ENCODE measurements at places on chromosomes 13 and 19.
A peak's percentile ranks its signal among the peaks of the same experiment; 100 is the strongest.

- no peak for DNase-seq
Measured at GRCh38 chr19:49973987-49974386, 13.0 kb upstream of the SIGLEC11 start.

GRCh38 chr13:42702716-42703115, 78.7 kb upstream of the FAM216B start:
- no peak for DNase-seq

GRCh38 chr13:108833531-108833930, 204.1 kb downstream of the MYO16 start:
- no peak for DNase-seq

GRCh38 chr19:28010656-28011055, 1202.3 kb downstream of the UQCRFS1 start:
- DNase-seq: no peak

- no peak for DNase-seq
Measured at GRCh38 chr19:33159893-33160292, 28.0 kb downstream of the WDR88 start.

GRCh38 chr13:48231080-48231479, 1.9 kb upstream of the ITM2B start:
- no peak for DNase-seq

- no peak for DNase-seq
Measured at GRCh38 chr13:114100446-114101357, 31.7 kb downstream of the RASA3 start.

- DNase-seq: no peak
Measured at GRCh38 chr19:32256341-32256975, 89.0 kb upstream of the ZNF507 start.

DNA sequence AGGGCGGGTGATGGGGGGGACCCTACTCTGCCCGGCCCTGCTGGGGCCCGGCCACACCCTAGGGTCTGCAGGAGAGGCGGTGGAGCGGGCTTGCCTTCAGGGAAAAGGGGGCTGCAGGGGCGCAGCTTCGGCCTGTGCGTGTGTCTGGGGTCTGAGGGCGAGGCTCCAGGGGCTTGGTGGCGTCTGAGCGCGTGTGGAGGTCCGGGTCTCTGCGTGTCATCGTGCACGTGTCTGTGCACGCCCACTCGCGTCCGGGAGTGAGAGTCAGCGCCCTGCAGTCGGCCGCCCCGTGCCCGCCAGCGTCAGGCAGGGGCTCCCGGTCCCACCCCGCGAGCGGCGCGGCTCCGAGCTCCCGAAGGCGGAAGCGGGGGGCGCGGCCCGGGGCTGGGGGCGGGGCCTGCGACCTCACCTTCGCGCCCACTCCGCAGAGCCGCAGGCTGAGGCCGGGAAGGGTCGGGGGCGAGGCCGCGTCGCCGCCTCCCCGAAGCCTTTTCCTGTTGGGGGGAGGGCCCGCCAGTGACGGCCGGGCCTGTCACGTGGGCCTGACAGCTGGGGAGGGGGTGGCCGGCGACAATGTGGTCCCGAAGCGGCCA, at the start of gene ARHGAP45:
ARHGAP45 (plus strand) TSS at position 420 of the 593 bp plus-strand sequence. CDS start 239 bp downstream, outside the sequence.
- no peak for DNase-seq

GRCh38 chr19:33813391-33814101, 16.9 kb downstream of the KCTD15 start:
- DNase-seq: no peak

- DNase-seq: no peak
Measured at GRCh38 chr19:12946731-12947496, 1.3 kb downstream of the RAD23A start.

- no peak for DNase-seq
Measured at GRCh38 chr13:36764957-36765356, 54.1 kb upstream of the RFXAP start.

DNA sequence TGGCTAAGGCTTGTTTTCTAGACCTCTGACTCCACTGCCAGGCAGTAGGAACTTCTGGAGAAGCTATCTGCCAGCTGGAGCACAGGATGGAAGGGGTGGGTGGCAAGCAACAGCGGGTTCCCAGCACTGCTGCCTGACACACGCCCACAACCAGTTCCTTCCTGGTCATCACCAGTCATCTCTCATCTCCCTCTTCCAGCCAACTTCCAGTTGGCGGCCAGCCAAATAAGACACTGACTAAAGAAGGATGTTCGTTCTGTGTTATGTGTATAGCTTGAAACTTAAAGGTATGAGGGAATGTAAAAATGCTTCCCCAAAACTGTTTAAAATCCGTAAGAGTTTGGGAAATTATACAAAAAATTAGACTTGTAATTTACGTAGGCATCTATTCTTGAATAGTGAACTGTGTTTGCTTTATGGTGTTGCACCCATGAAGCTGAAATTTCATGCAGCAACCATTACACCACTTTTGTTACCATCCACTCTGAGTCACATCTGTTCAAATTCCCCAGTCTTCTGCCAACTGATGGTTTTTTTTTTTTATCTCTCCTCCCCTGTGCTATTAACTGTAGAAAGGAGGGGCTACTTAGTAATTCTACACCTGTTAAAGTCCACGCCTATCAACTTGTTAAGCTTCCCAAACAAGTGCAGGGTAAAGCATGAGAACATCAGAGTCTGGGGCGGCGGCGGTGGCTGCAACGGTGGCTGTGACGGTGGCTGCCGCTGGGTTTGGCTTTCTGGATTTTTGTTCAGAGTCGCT, 86.2 kb upstream of the FRY start:
- peak; percentile 70 for DNase-seq

DNA sequence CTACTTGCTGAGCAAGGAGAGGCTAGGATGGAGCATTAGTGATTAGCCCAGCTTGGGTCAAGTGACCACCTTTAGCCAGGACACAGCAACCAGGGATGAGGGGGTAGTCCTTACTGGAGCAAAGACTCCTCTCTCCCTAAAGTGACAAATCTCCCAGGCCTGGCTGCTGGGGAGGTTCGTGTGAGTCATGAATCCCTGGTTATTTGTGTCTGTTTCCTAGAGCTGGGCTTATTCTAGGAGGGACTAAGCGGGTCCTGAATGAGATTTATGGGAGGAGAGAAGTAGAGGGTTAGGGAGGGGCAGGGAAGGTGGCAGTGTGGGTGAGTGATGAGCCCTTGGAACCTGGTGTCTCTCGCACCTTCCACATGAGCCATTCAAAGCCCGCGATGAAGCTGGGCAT, 487.3 kb downstream of the TSHZ3 start:
- no peak for DNase-seq

GRCh38 chr13:48655291-48655690, 1.6 kb downstream of the CYSLTR2 start:
- DNase-seq: no peak

GRCh38 chr13:78875792-78876580, 217.0 kb upstream of the OBI1 start:
- peak; percentile 1 for DNase-seq

DNA sequence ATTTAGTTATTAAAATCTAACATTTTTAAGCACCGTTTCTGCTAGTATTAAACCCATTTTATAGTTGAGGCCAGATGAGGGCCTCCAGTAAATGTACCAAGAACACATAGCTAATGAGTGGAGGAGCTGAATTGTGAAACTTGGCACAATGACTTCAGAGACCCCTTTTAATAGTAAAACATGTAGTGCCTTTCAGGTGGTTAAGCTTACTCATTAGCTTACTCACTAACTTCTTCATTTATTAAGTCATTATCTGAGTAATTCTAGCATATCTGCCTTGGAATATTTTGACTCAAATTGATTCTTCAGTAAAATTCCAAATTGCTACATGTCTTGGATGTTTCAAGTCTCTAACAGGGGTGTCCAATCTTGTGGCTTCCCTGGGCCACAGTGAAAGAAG, 735.2 kb downstream of the LIG4 start:
- DNase-seq: no peak

GRCh38 chr13:33274264-33274663, 11.3 kb downstream of the STARD13 start:
- no peak for DNase-seq

DNA sequence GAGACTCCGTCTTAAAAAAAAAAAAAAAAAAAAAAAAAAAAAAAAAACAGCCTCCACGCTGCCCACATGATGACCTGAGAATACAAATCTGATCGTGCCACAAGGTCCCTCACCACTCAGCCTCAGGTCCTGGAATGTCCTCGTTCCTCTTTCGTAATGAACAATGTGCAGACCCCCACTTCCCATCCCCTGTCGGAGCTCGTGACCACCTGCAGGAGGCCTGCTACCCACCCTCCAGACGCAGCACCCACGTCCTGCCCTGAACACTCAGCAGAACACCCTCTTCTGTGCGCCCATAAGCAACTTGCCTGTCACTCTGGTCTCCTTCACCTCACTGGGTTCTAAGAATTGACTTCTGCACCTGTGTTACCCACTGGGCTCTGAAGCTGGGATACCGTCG, 166.4 kb downstream of the KATNAL1 start:
- DNase-seq: no peak

GRCh38 chr13:48078251-48078656, 16.6 kb downstream of the MED4 start:
- DNase-seq: no peak

- DNase-seq: no peak
Measured at GRCh38 chr19:43818500-43818899, 8.6 kb upstream of the ZNF283 start.

GRCh38 chr19:38049105-38049649, 142.2 kb downstream of the SIPA1L3 start:
- DNase-seq: no peak

GRCh38 chr19:21611659-21612402, 106.4 kb downstream of the ZNF429 start:
- DNase-seq: no peak

DNA sequence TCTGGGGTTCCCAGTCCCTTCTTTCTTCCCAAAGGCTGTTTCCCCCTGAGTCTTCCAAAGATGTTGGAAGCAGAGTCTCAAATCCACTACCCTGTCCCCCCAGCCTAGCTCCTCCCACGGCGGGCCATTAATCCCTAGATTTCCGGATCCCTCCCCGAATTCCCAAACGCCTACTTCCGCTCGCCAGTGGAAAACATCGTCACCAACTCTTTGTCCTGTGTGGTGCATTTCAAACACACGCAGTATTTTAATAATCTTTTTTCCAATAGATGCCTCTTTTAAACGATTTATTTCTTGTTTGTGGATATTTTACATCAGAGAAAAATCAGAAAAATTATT, 610 bp downstream of the ZNF791 start:
- DNase-seq: peak; percentile 56

GRCh38 chr13:20570517-20570916, 3.6 kb downstream of the IFT88 start:
- no peak for DNase-seq

GRCh38 chr19:17170538-17171297, 44.4 kb upstream of the USE1 start:
- DNase-seq: no peak

DNA sequence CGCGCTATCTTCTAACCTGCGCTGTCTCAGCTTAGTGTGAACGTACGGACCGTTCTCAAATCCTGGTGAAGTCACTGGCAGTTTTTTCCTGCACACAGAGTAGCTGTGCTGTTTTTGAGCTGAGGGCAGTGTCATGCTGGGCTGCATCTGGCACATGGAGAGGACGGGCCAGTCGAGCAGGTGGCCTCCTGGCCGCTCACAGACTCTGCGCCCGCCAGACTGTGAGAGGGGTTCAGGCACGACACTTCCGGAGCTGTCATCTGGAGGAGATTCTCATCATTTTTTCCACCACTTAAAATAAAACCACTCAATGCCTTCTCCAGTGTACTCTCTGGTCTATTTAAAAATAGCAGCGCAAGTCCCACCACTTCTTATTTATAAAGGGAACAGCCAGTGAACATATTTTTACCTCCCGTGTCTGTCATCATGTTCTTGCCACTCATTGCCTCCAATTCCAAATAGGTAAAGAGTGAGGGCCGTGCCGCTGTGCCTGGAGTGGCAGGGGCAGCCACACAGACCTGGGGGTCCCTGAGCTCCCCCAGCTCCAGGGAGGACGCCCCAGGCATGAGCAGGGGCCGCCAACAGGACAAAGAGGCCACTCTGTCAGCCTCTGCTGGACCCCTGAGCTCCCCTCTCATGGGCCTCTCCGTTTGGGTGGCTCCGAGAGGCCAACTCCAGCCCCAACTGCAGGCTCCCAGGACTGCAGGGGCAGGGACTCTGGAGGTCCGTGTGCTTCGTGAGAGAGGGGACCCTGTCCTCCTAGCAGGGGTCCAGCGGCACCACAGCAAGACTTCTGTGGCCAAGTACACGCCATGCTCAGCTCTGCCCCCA, 36.9 kb upstream of the GRTP1 start:
- DNase-seq: no peak

DNA sequence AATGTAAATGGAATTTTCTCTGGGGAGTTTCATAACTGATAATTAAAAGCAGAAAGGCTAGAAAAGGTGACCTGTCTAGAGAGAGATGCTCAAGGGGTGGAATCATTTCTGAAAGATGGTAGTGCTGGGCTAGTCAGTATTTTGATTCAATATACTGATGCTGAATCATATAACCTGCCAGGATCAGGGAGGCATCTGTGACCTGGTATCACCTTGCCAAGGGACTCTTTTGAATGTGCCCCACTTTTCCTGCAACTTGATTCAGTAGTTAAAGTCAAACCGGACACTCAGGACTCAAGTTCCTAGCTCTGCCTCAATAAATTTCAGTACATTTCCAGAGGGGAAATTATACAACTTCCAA, 15.8 kb downstream of the LCP1 start:
- DNase-seq: no peak

GRCh38 chr13:42393573-42394360, 121.8 kb downstream of the AKAP11 start:
- no peak for DNase-seq

DNA sequence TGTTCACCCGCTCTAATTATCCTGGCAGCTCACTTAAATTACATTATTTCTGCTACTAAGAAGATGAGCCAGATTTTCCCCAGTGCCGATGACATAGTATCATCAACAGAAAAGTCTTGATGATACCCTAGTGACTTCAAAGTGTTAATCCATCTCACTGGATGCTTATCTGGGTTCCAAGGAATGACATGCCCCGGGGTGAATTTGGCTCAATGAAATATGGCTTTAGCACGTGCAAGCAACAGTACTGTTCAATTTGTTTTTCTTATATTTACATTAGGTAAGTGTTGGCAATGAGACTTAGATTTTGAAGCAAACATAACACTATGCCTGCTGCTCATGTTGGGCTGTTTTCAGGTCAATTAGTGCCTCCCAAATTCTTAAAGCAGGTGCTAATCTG, 548.2 kb upstream of the SLITRK1 start:
- no peak for DNase-seq

GRCh38 chr19:9043524-9043923, 33.3 kb upstream of the MUC16 start:
- no peak for DNase-seq

All from NCI-H1694 (cell line).